Fibroblast of villous mesenchyme (primary cell): ENCODE measurements at places on chromosomes 4 and X. TPM values are rescaled to one million over a fixed set of nuclear protein-coding genes. Genes with fewer than 3 reads are reported as not detected.

The CSAG2 gene
- total RNA-seq, result not detected in 2 replicates

The PCDH18 gene
- 181 and 278 TPM in 2 replicates for total RNA-seq

DNA sequence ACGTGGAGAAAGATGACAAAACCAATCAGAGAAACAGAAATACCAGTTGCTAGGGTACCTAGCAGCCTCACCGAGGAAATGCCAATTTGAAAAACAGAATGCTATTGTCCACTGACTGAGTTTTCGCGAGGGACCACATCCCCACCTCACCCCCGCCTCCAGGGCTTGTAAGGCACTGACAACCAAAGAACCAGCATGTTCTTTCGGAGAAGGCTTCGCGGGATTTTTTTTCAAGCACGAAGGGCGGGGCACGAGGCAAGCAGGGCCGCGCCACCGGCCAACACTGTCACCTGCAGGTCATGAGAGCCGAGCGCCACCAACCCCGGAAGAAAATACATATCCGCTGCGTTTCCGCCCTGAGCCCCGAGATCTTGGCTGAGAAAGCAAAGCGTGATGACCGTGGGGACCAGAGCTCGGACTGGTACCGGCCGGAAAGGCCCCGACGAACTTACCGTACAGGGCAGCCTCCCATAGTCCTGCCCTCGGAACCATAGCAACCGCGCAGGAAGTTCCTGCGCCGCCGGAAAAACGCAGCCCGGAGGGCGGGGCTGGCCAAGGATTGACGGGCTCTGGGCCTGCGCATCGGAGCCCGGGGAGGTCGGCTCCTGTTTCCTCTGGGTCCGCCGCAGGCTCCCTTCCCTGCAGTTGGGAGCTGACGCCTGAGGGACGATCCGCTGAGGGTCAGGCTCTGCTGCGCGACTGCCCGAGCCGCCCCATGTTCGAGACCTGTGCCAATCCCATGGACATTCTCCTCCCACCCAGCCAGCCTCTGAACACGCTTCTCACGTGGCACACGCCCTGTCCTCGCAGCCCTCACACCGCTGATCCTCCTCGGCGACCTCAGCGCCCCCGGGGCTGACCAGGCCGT lies 59.2 kb upstream of the PAGE5 start:
- peak; percentile 89 for DNase-seq

DNA sequence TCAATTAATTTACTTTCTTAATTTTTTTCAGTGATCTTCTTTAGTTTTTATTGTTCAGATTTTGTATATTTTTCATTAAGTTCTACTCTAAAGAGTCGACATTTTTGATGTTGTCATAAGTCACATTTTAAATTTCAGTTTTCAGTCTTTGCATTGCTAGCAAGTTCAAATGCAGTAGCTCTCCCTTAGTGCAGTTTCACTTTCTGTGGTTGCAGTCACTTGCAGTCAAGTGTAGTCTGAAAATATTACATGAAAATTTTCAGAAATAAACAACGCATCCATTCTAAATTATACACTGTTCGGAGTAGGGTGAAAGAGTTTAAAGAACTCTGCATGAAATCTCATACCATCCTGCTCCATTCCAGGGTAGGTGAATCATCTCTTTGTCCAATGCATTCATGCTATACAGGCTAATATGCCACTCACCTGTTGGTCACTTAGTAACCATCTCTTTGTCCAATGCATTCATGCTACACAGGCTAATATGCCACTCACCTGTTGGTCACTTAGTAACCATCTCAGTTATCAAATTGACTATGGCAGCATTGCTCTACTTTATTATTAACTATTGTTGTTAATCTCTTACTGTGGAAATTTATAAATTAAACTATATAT lies 356.9 kb downstream of the STPG2 start:
- DNase-seq, result no peak

GRCh38 chr4:160143574-160143973 lies 1040.7 kb downstream of the RAPGEF2 start:
- DNase-seq, result no peak

- DNase-seq, result peak; percentile 86
Measured at GRCh38 chrX:2614911-2615310, 76.2 kb upstream of the CD99 start.

The CT83 gene
- total RNA-seq, result not detected in 2 replicates

GRCh38 chr4:88793475-88793874 lies 95.8 kb upstream of the NAP1L5 start:
- DNase-seq, result no peak

- peak; percentile 23 for DNase-seq
Measured at GRCh38 chr4:55397126-55397436, 1.3 kb downstream of the TMEM165 start.

The WDR17 gene
- 0.64 and 0.86 TPM in 2 replicates for total RNA-seq

The RPA4 gene
- total RNA-seq, result 0.43 and 1.3 TPM in 2 replicates

The NSG1 gene
- 0.32 and 0.86 TPM in 2 replicates for total RNA-seq

DNA sequence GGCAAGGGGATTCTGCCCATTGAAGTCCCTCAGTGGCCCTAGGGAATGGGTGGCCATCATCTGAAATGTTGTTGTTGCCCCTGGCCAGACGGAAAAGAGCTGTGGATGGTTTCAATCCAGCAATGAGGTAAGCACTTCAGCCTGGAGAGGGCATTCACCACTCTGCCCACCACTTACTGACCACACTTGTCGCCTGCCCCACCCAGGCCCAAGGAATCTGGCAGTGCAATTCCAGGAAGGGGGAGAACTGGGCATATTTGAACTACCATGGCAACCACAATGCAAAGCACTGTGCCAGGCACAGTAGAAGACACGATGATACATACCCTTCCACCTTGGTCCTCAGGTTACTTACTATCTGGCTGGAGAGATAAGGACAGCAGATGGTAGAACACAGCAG lies 161.6 kb downstream of the PDGFRA start:
- no peak for DNase-seq

The GPC3 gene
- 0.32 TPM in 1 of 2 replicates, not detected in the other for total RNA-seq

DNA sequence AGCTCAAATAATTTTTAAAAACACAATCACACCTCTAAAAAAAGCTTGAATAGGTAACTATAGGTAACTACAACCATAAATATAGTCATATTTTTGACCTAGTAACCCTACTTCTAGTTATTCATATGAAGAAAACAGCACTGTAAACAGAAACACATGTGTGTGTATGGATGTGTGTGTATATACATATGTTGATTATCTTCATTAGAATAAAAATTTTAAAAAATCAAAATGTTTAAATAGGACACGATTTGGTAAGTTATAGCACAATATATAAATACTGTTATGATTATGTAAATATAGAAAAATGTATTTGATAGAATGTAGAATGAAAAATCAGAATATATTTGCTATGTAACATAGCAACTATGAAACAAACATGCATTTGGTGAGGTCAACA lies 258.1 kb upstream of the GK2 start:
- no peak for DNase-seq

GRCh38 chrX:12383196-12383595 lies 244.9 kb downstream of the FRMPD4 start:
- no peak for DNase-seq

GRCh38 chr4:67909905-67910584 lies 26.2 kb upstream of the TMPRSS11D start:
- DNase-seq, result peak; percentile 36

GRCh38 chrX:151724563-151725337 lies 8.9 kb downstream of the FATE1 start:
- DNase-seq, result no peak

- no peak for DNase-seq
Measured at GRCh38 chrX:153614818-153615217, 15.9 kb upstream of the CCNQ start.

- DNase-seq, result peak; percentile 21
Measured at GRCh38 chr4:25160714-25161592, 704 bp upstream of the SEPSECS start.

The PAGE2B gene
- total RNA-seq, result not detected in 2 replicates
